ENCODE measurements at places on chromosomes 2 and 18. TPM values are rescaled to one million over a fixed set of nuclear protein-coding genes. Genes with fewer than 3 reads are reported as not detected.

DNA sequence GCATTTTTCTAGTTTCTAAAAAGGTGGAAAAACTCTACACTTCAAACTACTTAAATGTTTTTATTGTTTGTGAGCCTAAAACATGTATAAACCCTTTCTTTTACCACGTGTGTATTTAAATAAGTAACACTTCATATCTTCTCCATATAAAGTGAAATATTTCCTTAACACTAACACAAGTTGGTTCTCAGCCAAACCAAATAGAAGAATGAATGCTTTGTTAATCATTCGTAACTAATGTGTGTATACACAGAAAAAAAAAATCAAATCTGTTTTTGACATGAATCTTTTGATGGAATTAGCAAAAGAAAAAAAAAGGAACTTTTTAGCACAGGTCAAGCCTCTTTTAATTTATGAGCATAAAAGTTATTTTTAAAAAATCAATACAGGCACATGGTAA lies 89.3 kb downstream of the EHBP1 start:
- DNase-seq = no peak

- DNase-seq = no peak
Measured at GRCh38 chr18:48915626-48916425, 34.9 kb downstream of the SMAD7 start.

GRCh38 chr2:96225016-96225533 lies 16.4 kb upstream of the STARD7 start:
- no peak for DNase-seq

GRCh38 chr2:134957477-134957876 lies 38.9 kb downstream of the CCNT2 start:
- DNase-seq = no peak

DNA sequence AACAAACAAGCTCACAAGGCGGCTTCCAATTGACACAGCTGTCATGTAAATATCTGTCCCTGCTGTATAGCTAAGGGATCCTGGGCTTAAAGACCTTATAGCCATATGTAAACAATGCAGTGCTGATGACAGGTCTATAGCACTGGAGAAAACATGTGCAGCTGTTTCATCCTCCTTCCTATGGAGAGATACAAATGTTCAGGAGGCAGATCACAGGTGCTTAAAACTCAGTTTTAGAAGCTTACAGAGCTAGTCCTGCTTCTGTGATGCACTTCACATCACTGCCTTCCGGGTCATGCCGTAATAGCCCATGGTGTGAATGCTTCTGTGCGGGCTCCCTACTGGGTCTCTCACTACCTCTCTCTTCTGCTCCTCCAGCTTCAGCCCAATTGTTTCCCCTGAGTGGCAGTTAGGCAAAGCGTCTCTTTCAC lies 262.4 kb upstream of the CHST9 start:
- no peak for DNase-seq

DNA sequence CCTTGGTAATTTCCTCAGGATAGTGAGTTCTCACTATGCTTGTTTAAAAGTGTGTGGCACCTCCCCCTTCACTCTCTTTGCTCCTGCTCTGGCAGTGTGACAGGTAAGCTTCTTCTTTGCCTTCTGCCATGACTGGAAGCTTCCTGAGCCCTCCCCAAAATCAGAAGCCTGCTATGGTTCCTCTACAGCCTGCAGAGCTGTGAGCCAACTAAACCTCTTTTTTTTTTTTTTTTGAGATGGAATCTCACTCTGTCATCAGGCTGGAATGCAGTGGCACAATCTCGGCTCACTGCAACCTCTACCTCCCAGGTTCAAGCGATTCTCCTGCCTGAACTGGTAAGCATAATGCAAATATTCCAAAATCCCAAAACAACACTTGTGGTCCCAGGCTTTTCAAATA lies 80.0 kb downstream of the SOWAHC start:
- no peak for DNase-seq

DNA sequence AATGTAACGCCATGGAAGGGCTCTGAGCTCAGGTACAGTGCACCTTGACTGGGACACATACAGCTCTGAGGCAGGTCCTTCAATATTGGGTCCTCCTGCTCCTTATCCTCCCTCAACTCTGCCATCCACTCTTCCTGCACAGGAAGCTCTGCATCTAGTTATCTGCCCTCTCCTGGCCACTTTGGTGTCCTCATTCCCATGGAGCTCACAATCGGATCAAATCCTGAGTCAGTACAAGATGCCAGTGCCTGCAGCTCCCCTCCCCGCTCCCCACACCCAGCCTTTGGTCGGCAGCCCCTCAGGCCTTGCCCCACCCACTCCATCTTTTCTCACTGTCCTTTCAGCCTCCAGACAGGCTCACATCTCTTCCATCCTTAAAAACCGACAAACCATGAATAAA lies 58.0 kb downstream of the LRRFIP1 start:
- no peak for DNase-seq

- no peak for DNase-seq
Measured at GRCh38 chr2:105796131-105796638, 51.5 kb downstream of the NCK2 start.

DNA sequence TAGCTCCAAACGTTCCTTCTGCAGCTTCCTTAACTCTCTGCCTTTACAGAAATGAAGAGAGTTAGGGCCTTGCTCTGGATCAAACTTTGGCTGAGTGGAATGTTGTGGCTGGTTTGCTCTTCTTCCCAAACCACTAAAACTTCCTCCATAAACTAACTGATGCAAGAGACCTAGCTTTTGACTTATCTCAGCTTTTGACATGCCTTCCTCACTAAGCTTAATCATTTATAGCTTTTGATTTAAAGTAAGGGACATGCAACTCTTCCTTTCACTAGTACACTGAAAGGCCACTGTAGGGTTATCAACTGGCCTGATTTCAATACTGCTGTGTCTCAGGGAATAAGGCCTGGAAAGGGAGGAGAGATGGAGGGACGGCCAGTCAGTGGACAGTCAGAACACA lies 8.3 kb downstream of the PXDN start:
- no peak for DNase-seq

- peak; percentile 41 for DNase-seq
Measured at GRCh38 chr2:148926291-148926961, 51.4 kb downstream of the KIF5C start.

DNA sequence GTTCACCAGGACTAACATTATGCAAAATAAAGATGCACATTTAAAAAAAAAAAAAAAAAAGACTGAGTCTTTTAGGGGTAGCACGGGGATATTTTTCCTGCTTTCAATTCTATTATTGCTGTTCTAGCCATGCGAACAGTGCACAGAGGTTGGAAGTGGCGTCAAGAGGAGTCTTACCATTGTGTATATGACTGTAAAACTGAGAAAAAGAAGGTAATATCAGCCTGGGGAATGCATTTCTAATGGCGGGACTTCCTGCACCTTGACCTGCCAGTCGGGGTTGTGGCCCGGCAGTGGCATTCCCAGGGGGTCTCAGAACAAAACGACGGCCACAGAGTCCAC lies 48.5 kb upstream of the ATP6V1B1 start:
- DNase-seq = no peak

DNA sequence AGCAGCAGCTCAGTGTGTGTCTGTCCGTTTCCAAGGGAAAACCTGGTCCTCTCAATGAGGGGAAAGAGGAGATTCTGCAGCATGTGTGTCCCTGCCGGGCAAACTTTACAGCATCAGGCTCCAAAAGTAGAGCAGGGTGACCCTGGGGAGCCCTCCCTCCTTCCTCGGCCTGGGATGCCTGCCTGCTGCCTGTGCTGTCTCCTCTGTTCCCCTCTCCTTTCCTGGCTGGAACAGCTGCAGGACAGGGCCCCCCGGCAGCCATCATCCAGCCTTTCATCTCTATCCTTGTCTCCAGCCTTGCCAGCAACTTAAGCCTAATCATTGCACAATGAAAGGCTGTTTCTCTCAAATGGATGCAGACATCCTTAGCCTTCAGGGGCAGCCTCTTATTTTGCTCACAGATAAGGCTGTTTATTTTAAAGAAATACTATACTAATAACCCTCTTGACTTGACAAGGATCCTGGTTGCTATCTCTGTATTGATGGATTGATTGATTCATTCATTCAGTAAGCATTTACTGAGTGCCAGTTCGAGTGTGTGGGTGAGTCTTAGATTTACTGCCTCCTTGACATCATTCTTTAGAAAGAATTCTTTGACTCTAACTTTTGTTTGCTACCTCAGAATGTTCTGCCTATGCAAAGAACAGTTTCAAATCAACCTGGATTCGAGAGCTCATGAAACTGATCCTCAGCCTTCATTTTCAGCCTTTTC lies 40.6 kb upstream of the EDAR start:
- no peak for DNase-seq

DNA sequence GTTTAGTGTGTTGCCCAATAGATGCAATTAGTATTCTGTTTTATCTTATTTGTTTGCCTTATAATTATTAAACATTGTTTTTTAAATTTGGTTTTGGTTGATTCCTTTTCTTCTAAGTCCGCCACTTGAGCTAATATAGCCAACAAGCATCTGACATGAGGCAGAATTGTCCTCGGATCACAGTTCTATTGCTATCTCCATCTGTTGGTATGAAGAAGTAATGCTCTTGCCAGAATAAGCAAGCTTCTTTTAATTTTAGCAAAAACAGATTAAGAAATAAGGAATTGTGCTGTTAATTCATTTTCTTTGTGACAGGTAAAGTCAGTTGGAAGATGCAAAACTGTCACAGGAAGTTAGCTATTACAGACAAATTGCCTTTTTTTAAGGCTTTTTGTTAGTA lies 54.3 kb downstream of the R3HDM1 start:
- DNase-seq = no peak

GRCh38 chr2:102950371-102950946 lies 188.6 kb downstream of the TMEM182 start:
- no peak for DNase-seq

DNA sequence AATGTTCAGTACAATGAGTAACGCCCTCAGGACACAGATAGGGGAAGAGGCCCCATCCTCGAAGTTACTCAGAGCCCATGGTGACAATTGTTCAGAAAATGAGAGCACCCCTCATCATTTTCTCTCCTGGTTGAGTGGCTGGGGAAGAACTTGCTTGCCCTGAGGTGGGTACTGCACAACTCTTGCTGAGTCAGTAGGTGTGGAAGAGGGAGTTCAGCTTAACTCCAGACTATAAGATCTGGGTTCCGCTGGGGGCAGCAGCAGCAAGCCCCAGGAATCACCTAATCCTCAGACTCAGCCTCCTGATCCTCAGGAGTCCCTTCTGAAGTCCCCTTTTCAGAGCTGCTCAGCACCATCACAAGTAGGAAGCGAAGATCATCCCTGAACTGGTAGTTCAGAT lies 123.7 kb downstream of the PIEZO2 start:
- DNase-seq = no peak

- no peak for DNase-seq
Measured at GRCh38 chr2:136065384-136065783, 52.6 kb downstream of the CXCR4 start.

DNA sequence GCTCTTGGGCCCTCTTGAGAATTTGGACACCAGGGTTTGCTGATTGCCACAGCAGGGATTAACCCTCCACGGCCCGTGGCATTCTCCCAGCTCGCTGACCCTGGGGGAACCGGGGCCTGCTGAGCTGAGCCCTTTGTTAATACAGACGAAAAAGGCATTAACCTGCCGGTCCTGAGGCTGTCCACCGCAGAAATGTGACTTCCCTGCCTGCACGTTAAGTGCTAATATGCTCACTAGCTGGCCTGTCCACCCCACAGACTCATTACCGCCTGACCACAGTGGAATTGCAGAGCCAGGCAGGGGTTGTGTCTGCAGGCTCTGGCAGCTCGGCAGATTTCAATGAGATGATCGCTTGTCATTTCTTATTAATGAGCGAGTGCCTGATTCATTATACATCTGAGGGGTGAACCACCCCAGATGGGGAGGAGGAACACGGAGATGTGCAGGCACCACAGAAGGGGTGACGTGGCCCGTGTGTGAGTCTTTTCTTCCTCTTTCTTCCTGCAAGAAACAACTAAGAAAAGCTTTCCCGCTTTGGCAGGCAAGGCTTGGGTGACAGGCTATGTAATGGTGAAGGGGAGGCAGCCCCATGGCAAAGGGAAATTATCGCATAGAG lies 126.0 kb downstream of the GLI2 start:
- DNase-seq = peak; percentile 21

DNA sequence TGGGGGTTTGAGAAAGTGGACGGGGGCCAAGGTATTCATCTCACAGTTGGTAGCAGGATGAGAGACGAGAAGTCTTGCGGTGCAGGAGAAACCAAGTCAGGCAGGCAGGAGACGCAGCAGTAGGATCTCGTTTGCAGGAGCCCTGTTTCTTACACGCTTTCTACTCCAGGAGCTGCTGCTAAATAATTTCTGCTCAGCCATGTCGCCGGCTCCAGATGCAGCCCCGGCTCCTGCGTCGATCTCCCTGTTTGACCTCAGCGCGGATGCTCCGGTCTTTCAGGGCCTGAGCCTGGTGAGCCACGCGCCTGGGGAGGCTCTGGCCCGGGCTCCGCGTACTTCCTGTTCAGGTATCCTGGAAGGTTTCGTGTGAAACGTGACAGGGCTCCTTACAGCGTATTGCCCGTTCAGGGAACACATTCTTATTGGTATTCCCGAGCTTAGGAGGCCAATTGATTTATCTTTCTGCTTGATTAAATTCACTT lies 494 bp downstream of the ANKZF1 start:
- DNase-seq = peak; percentile 79

DNA sequence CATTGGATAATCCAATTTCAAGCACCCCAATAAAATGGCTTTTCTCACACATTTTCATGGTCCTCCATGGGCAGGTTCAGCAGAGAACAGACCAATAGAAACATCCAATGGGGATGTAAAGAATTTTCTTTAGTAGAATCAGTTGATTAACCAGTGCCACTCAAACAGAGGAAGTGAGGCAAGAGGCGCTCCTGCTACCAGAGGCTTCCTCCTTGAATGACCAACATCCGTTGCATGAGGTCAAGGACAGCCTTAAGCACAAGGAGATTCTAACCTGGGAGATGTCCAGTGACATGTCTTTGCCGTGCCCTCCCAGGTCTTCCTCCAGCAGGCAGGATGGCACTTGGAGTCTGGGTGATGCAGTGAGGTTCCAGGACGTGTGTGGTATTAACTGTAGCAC lies 146.6 kb downstream of the PIEZO2 start:
- DNase-seq = no peak

DNA sequence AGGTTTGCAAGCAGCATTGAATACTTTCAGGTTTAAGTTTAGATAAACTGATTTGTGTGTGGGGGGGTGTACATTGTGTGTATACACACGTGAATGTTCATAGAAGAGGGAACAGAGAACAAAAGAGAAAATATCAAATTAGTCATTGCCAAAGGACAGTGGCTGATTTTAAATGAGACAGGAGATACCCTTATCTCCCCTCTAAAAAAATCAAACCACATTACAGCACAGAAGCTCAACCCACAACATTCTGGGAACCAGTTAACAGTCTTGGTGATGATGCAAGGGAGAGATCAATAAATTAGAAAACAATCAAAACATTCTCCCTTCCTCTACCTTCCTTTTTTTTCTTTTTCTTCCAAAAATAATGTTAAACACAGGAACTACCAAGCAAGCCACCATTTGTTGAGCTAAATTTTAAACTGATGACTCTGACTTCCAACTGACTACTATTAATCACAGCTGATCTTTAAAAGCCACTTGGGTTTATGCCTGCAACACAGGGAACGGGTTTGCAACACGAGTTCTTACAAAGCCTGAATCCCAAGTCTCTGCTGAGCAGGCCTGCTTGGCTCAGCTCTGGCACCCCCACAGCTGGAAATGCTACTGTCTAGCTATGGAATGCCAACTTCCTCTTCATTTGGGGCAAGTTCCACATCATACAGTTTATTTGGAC lies 119.2 kb upstream of the ACVR1C start:
- peak; percentile 36 for DNase-seq

Gene MYO3B
- 0.06 TPM for total RNA-seq

Gene SESTD1
- total RNA-seq = 44.0 TPM

Gene XIRP2
- total RNA-seq = 0.55 TPM

Gene ACOXL
- total RNA-seq = 0.51 TPM

Gene IL1B
- total RNA-seq = 2.1 TPM

Gene HOXD4
- total RNA-seq = 5.9 TPM

Gene MAB21L4
- total RNA-seq = 3.3 TPM

Gene SEPTIN10
- 84.1 TPM for total RNA-seq

Data from mucosa of descending colon (tissue), 3 donors.